ENCODE measurements at places on chromosomes 6 and 20. TPM values are rescaled to one million over a fixed set of nuclear protein-coding genes. Genes with fewer than 3 reads are reported as not detected.
A peak's percentile ranks its signal among the peaks of the same experiment; 100 is the strongest.

GRCh38 chr6:9979996-9980395 is 434.9 kb downstream of the TFAP2A start:
- DNase-seq, result no peak

GRCh38 chr6:143741480-143741879 is 63.7 kb downstream of the PHACTR2 start:
- DNase-seq, result no peak

- peak; percentile 73 for DNase-seq
These were observed 592 bp upstream of the CDYL start for GRCh38 chr6:4775494-4776130.

GRCh38 chr6:38155621-38156204 is 336.2 kb downstream of the ZFAND3 start:
- no peak for DNase-seq

GRCh38 chr20:15642676-15643075 is 930.6 kb downstream of the KIF16B start:
- DNase-seq, result no peak

- DNase-seq, result peak; percentile 4
These were observed 47.2 kb downstream of the TOX2 start for GRCh38 chr20:43961541-43962471.

- no peak for DNase-seq
These were observed 81.7 kb downstream of the FAM217A start for GRCh38 chr6:3997177-3997770.

- no peak for DNase-seq
These were observed 761.4 kb downstream of the GRIK2 start for GRCh38 chr6:102154874-102155273.

DNA sequence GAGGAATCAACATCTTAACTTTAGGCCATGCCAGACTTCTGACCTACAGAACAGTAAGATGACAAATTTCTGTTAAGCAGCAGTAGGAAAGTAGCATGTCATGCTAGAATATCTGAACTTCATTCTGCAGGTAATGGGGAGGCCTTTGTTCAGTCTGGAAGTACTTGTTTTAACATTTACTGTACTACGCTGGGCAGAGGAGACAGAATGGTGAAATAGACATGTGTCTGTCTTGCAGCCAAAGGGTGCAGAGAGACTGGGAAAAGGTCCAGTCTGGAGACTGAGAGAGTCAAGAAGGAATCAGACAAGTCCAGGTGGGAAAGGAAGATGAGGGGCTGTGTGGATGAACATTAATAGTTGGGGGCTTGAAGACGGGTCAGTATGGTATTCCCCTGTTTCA is 17.5 kb upstream of the ZBTB2 start:
- DNase-seq, result no peak

- no peak for DNase-seq
These were observed 79.1 kb downstream of the RIMS1 start for GRCh38 chr6:71965404-71965803.

- no peak for DNase-seq
These were observed 213.5 kb upstream of the SULF2 start for GRCh38 chr20:47998736-47999135.

DNA sequence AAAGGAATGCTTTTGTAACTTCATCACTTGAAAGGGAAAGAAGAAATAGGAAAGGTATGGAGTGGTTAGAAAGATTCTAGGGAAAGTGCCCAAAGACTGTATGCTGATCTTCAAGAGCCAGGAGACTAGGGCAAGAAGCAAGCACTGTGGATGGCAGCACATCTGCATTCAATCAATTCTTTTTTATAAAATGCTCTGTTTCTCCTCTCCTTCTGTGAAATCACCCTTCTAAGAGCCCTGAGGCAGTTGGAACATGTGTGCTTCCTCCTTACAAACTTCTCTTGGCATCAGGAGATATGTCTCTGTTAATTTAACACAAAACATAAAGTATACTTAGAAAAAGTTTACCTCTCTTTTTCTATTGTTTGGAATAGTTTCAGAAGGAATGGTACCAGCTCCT is 1162.2 kb upstream of the GJE1 start:
- DNase-seq, result no peak

DNA sequence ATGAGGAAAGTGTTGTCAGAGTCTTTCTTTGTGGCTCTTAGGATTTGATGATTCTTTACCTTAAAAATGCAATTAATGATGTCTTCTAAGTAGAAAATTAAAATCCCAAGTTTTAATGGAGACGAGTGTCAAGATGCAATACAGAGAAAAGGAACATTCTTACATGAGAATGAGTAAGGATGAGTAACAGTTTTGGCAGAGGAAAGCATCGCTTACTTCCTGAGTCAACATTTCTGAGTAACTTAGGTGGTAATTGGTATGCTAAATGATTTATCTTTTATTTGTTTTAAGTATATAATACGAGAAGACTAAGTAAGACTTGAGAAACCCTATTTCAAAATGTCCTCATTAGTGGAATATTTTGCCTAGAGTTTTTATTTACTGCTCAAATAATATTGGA is 101.3 kb downstream of the RTN4IP1 start:
- no peak for DNase-seq

DNA sequence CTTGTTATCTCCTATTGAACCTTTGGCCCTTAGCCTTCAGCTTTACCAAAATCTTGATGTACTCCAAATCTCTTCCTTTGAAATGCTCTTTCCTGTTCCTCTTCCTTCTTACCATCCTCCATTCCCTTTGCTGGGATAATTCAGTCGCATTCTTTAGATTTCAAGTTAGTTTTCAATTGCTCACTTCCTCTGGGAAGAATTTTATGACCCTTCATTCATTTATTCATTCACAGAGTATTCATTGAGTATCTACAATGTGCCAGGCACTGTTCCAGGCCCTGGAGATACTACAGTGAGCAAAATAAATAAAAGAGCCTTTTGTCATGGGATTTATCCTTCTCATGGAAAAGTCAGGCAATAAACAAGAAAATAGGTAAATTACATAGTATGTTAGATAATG is 548.2 kb upstream of the FLRT3 start:
- DNase-seq, result no peak

DNA sequence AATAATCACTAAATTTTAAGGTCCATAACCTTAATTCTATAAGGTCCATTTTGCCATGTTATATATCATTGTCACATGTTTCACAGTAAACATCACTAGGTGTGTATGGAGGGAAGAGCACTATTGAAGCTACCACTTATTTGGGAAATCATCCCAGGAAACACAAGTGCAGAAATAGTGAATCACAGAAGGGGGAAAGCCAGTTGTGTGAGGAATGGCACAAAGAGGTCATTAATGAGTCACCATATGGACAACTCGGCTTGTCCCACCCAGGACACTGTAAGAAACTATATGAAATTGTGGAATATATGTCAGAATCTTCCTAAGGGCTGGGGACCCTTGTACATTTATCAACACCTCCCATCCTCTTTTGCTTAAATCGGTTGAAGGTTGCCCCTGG is 13.7 kb downstream of the BTN3A1 start:
- no peak for DNase-seq

GRCh38 chr20:45963059-45964005 is 8.7 kb downstream of the ZNF335 start:
- no peak for DNase-seq

DNA sequence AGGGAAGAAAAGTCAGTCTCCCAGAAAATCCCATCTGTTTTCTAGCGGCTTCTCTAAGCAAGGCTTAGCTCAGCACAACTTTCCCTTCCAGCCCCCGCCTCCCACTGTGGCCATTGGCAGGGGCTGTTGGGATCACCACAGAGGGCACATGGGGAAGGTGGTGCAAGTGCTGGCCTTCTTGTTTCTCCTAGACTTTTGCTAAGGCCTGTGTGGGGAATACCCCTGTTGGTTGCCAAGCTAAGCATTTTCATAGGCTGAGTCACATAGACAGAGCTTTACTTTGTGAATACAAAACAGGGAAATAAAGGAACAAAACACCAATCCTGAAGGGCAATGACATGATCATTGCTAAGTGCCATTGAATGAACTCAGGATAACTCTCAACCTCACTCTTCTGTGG is 32.4 kb upstream of the TIAM2 start:
- DNase-seq, result no peak

DNA sequence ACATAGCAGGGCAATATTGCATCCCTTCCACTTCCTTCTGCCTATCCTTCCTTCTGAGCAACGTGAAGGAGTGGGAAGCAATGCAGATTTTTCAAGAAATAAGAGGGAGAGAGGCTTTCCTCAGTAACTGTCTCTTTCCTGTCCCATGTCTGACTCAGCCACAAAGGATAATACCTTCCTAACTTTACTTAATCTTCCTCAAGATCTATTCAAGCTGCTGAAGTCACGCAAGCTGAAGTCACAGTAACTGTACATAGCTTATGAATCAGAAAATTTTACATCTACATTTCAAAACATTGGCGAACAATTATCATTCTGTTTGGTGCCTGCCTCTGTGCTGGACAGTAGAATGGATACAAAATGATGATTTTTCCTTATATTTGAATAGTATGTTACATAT is 86.4 kb upstream of the POU3F2 start:
- no peak for DNase-seq

GRCh38 chr20:42938441-42939205 is 251.1 kb downstream of the PTPRT start:
- DNase-seq, result no peak

- no peak for DNase-seq
These were observed 240.4 kb upstream of the SULF2 start for GRCh38 chr20:48025661-48026060.

- no peak for DNase-seq
These were observed 224.9 kb upstream of the OPRM1 start for GRCh38 chr6:153814136-153814535.

DNA sequence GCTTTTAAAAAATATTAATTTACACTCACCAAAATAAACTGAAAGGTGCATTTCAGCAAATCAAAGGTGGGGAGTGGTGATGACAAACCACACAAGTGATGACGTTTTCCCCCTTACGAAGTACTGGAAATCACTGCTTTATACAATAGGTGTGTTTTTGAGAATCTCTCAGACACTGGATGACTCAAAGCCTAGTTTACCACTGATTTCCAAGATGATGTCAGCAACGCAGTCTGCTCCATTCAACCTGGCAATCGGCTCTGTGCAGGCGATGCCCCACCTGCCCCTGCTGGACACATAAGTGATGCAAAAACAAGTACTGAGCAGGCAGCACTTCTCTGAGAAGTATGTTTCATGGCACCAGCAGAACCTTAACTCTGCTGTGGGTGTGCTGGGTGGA is 114.4 kb downstream of the SOD2 start:
- no peak for DNase-seq

DNA sequence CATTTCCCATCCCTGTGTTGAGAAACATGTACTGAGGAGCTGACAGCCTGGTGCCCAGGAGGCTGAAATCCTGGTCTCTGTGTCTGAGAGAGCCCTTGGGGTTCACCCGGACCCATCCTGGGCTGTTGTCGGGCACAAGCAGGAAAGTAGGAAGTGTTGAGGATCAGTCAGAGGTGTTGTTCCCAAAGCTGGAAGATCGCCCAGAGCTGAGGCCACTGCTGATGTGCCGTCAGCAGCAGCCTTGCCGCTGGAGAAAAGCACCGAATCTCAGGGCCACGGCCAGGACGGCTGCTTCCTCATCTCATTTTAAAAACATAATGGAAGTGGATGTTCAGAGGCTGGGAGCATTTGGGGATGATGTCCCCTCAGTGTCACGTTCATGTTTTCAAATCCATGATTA is 218.5 kb downstream of the UST start:
- DNase-seq, result no peak

DNA sequence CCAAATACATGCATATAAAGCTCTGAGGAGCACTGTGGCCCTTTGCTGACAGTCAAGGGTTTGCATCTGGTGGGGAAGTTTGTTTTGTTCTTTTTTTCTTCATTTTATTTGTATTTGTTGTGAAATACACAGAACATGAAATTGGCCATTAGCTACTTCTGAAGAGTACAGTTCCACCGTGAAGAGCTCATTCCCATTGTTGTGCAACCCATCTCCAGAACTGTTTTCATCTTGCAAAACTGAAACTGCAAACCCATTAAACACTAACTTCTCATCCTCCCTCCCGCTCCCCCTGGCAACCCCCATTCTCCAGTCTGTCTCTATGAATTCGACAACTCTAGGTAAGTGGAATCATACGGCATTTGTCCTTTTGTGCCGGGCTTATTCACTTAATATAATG is 231.3 kb downstream of the TFAP2C start:
- no peak for DNase-seq

Gene CCM2L
- total RNA-seq, result not detected

Gene SLC44A4
- total RNA-seq, result 0.17 TPM

Gene MOCS3
- total RNA-seq, result 3.6 TPM

Gene FLRT3
- total RNA-seq, result not detected

Gene NKAIN4
- not detected for total RNA-seq

Gene IPCEF1
- total RNA-seq, result 10.5 TPM

Gene TTK
- 37.2 TPM for total RNA-seq

Gene SLC18B1
- total RNA-seq, result 4.5 TPM

Gene ZNF133
- 9.0 TPM for total RNA-seq

Gene GPR6
- total RNA-seq, result not detected

Gene HTR1B
- total RNA-seq, result not detected

Gene STMND1
- total RNA-seq, result not detected

Gene CALHM5
- not detected for total RNA-seq

Gene LY6G6C
- not detected for total RNA-seq

Measured in activated CD4-positive, alpha-beta memory T cell treated with anti-CD3 and anti-CD28 coated beads for 36 hours (primary cell).